Stimulated activated CD8-positive, alpha-beta memory T cell treated with anti-CD3 and anti-CD28 coated beads, Interleukin-12 subunit alpha, Interleukin-12 subunit beta, amount 100 ng/mL, for 4 hours (primary cell): ENCODE measurements at places on chromosomes 6 and 20.

DNA sequence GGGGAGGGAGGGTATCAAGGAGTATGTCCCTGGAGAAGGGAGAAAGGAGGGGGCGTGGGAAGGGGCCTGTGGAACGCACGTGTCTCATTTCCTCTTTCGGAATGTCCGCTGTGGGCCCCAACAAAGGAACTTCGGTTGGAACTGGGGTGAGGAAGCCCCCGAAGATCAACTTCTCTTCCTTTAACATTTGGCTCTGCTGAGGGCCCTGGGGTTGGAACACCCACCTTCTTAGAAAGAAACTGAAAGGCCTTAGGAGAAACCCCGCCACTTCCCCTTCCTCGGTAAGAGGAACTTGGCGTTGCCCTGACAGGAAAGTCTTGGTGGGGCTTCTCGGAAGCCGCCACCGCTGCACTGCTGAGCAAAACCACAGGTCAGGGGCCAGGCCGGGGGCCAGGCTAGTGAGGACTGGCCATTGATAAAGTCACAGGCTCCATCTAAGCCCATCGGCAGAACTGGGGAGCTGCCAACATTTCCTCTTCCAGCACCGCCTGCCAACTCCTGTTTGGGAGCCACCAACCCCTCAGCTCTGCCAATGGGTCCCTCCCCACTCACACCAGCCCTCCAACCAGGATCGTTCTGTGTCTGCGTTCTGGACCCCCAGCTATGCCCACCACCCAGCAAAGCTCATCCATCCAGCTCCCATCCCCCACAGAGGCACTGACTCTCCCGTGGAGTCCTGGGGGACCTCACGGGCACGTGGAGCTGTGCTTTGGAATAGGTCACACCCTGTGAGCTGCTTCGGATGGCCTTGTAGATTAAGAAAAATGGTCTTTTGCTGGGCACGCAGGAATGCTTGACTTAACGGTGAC lies 44.8 kb downstream of the FGD2 start:
- peak; percentile 49 for DNase-seq

- DNase-seq: no peak
These were observed at the start of gene IPCEF1 for GRCh38 chr6:154356690-154357089. TSS of gene IPCEF1 (minus strand) at chr6:154356803. CDS start at chr6:154265947, 90,856 bp downstream.

DNA sequence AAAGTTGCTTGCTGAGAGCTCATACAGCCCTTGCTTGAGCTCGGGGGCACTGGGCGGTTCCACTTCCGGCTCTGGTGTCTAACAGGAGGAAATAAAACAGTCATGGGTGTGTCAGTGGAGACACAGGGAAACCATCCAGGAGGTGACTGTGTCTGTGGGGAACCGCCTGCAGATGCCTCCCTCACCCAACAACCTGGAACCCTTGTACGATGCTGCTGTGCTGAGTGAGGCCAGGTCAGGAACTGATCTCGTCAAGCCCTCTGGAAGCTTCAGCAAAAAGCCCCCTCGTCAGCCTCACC lies 15.5 kb downstream of the TXNDC5 start:
- no peak for DNase-seq

GRCh38 chr6:47165918-47166317 lies 123.8 kb upstream of the ADGRF1 start:
- DNase-seq: no peak

DNA sequence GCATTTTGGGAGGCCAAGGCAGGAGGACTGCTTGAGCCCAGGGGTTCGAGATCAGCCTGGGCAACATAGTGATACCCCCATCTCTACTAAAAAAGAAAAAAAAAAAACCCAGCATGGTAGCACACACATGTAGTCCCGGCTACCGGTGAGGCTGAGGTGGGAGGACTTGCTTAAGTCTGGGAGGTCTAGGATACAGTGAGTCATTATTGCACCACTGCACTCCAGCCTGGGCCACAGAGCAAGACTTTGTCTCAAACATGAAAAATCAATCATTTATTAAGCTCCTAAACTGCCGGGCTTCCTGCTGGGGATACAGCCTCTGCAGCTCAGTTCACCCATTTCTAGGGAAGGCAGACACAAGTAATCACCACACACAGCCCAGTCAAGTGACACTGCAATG lies 7.3 kb upstream of the USP45 start:
- DNase-seq: no peak

- DNase-seq: no peak
These were observed 13.7 kb upstream of the STXBP5 start for GRCh38 chr6:147190556-147190955.

- no peak for DNase-seq
These were observed 235.2 kb upstream of the ASCC3 start for GRCh38 chr6:101116337-101116736.

DNA sequence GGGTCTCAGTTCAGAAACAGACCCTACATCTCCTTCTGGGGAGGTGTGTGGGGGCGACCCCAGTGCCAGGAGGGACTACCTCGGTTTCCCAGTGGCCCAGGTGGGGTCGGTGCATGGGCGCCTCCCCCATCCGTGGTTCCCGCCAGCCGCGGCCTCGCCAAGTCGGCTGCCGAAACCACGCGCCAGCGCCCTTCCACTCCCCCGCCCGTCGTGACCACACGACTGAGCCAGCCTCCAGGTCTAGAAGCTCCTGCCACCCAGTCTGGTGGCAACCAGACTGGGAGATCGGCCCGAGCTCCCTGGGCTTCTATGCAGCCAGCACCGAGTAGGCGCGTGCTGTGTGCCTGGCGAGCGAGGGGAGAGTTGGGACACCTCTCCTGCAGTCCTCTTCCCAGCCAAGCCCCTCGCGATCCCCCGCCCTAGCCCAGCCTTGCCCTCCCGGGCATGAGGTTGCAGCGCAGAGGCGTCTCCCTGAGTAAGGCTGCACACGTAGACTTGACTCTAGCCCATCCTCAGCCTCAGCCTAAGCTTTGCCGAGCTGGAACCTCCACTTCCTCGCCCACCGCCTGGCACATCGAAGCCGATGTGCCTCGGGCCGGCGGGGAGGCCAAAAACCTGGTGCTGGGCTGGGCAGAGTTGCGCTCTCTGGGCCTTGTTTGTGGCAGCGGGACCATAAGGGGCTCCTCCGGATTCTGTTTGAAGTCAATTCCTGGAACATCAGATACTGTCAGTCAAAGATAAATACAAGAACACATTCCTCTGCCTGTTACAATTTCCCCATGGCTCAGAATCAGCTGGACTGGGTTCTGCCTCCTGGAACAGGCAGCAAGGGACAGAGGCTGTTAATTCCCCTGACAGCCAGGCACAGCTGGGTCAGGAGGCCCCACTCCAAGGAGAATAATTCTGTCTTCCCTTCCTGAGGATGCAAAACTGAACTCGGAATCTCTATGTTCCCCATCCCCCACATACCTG lies 1.5 kb upstream of the CPNE5 start:
- DNase-seq: peak; percentile 19

DNA sequence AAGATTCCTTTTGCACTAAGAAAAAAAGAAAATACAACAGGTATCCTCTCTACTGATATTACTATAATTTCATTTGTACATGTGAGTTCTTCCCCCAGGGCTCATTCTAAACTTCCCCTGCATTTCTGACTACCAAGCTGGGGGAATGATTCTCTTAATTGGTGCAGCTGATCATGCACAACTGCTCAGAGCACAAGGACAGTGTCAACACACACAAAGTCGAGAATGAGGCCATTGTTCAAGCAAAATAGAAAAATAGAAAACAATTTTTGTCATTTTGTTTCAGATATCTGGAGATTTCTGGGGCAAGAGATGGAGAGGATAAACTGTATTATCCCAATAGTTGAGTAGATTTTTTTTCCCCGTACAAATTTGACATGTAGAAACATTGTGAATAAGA lies 236.3 kb downstream of the HAO1 start:
- DNase-seq: no peak

- DNase-seq: no peak
These were observed 379.7 kb downstream of the CDH4 start for GRCh38 chr20:61631751-61632150.

- DNase-seq: peak; percentile 2
These were observed 20.9 kb downstream of the UTRN start for GRCh38 chr6:144305985-144306384.

DNA sequence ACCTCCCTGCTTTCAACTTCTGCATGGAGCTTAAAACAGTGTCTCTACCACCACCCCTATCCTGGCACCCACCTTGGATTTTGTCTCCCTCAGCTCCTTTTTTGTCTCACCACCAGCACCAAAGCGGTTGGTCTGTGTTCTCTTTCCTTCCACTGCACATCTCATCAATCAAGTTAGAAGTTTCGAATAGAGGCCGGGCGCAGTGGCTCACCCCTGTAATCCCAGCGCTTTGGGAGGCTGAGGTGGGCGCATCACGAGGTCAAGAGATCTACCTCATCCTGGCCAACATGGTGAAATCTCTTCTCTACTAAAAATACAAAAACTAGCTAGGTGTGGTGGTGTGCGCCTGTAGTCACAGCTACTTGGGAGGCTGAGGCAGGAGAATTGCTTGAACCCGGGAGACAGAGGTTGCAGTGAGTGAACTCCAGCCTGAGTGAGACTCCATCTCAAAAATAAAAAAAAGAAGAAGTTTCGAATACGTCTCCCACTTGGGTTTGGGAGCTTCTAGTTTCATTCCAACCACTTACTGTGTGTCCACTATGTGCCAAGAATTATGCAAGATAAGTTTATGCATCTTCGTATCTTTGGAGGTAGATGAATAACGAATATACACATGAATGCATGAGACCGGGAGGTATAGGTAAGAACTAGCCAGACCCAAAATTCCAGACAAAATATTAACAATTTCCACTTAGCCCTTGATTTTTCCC lies 5.9 kb downstream of the PCED1A start:
- no peak for DNase-seq

GRCh38 chr6:163897030-163897429 lies 482.5 kb downstream of the QKI start:
- DNase-seq: no peak
